ENCODE measurements at places on chromosomes 12 and 14. TPM values are rescaled to one million over a fixed set of nuclear protein-coding genes. Genes with fewer than 3 reads are reported as not detected.

DNA sequence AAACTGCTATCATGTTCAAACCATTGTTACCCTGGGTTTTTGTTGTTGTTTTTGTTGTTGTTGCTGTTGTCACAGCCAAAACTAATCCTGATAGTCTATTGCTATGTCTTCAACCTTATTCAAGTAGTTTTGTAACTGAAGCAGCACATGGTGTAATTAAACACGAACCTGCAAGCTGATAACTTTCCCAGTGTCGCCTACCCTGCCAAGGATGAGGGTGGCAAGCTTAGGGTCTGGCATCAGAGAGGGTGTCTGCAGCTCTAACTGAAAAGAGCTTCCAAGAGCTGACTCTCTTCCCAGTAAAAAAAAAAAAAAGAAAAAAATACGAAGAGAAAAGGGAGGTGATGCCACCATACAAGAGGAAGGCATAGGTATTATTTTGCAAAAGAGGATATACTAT lies 86.3 kb upstream of the BCL2L14 start:
- DNase-seq = no peak

DNA sequence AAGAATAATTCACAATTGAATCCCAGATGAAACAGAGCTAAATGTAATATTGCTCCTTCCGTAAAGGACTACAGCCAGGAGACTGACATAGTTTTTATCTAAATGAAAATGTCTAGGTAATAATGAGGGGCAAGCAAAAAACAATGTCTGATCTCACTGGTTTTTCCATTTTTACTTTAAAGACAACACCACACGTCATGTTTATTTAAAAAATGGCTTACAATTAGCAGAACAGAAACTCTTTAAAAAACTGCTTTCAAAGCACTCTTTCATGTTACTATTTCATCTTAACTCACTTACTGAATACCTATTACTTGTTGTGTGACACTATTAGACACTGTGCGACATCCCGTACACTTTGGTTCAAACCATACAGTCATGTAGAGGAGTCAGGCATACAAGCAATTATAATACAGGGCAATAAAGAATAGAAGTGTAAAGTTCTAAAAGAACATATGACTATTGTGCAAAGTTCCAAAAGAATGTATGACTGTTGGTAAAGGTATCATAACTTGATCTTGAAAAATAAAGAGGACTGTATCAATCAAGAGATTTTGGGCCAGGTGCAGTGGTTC lies 9.1 kb downstream of the BTBD7 start:
- no peak for DNase-seq

- DNase-seq = no peak
These were observed 44.9 kb downstream of the LGMN start for GRCh38 chr14:92703516-92703915.

DNA sequence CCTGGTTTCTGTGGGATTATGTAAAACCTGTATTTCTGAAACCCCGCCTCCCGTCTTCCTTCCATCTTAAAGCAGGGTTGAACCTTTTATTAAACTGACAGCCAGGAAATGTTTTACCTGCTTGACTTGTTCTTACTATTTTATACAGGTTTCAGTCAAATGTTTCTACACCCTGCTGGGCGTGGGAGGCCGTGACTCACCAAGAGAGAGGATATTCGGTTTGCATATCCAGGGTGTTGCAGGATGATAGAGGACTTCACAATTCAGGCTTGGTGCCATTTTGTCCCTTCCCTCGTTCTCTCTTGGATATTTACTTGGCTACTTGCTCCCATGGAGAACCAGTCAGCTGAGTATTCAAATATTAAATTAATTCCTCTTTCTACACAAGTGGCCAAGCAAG lies 69.7 kb downstream of the ARF6 start:
- no peak for DNase-seq

- DNase-seq = no peak
These were observed 286.4 kb upstream of the PRKD1 start for GRCh38 chr14:30214014-30214413.

DNA sequence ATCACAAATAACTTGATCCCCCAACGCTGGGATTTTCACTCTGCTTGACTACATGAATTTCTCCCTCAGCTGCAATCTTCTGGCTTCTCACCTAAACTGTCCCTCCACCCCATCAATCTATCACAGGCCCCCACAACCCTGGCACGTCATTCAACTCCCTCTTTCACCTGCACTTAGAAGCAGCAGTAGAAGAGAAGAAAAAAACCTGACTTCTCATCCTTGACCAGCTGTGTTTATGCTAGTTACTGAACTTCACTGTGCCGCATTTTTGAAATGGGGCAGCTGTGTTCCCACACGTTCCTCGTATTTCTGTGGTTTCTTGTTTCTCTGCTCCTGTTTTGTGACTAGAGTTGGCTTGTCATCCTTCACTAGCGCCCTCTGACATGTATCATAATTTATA lies 35.0 kb downstream of the ITPR2 start:
- DNase-seq = no peak

GRCh38 chr12:50220363-50220995 lies 53.3 kb upstream of the CERS5 start:
- DNase-seq = no peak

- DNase-seq = no peak
These were observed 5.9 kb downstream of the PRPF39 start for GRCh38 chr14:45089813-45090212.

- DNase-seq = no peak
These were observed 54.4 kb upstream of the ETV6 start for GRCh38 chr12:11595080-11595479.

- peak; percentile 43 for DNase-seq
These were observed 41.6 kb upstream of the CAPRIN2 start for GRCh38 chr12:30796313-30796780.

DNA sequence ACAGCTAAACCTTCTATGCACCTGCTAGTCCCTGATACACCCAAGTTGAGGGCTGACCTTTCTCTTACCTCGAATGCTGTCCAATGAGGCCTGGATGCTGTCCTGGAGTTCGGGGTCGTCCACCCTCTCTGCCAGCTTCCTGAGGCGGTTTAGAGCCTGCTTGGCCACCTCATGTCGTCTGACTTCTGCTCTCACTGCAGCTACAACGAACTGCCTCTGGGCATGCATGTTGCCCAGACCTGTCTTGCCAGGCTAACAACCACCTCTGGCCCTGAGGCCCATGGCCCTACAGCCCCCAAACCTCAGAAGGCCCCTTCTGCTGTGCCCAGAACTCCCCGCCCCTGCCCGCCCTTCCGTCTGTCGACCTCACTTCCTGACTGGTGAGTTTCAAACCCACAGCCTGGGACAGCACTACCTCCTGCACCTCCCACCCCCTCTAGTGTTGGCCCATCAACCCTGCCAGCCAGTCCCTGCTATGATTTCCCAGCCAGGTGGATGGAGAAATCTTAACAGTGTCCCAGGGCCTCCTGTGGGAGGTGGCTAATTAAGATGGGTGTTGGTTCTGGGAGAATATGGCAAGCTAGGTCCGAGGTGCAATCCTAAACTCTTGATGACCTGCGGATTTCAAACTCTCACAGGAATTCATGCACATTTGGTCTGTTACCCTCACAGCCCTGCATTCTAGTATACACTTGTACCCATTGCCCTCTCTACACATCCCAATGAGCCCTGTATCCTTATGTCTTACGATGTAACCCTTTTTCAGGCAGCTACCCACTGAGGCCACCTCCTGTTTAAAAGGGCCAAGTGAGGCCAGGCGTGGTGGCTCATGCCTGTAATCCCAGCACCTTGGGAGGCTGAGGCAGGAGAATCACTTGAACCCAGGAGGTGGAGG lies 2.7 kb upstream of the TSPAN31 start:
- DNase-seq = peak; percentile 66

DNA sequence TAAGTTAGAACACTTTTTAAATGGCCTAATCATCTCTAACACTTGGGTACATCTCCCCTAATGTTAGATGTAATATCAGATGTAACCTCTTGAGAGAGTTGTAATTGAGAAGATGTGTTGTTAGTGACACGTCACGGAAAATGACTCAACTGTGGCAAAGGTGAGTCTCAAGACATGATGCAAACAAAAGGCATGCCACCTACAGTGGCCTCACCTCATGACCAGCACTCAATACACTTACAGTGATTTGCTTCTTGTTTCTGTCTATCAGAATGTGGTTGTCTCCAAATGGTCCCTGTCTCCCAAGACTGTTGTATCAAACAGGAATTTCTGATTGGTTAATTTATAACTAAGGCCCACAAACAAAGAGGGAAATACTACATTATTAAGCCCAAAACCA lies 91.2 kb downstream of the SLC25A21 start:
- DNase-seq = no peak

GRCh38 chr12:122518908-122519307 lies 7.8 kb downstream of the RSRC2 start:
- no peak for DNase-seq

- DNase-seq = no peak
These were observed 1111.1 kb downstream of the BCL11B start for GRCh38 chr14:98160901-98161300.

- DNase-seq = no peak
These were observed 2.1 kb upstream of the BLOC1S1 start for GRCh38 chr12:55713721-55714120.

DNA sequence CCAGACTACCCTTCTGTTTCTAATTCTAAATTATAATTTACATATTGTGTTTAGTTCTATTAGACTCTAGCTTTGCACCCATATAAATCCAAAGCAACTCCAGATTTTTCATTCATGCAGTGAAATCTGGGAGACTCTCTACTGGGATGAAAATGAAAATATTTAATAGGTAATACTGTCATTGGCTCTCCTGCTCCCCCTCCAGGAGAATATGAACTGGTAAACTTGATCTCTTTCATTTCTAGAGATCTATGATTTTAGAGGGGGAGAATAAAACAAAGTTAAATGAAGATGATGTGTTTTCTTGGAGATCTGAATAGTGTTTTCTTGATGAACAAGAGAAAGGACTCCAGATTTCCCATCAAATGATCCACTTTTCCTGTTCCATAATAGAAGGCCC lies 104.3 kb upstream of the TMCC3 start:
- no peak for DNase-seq

DNA sequence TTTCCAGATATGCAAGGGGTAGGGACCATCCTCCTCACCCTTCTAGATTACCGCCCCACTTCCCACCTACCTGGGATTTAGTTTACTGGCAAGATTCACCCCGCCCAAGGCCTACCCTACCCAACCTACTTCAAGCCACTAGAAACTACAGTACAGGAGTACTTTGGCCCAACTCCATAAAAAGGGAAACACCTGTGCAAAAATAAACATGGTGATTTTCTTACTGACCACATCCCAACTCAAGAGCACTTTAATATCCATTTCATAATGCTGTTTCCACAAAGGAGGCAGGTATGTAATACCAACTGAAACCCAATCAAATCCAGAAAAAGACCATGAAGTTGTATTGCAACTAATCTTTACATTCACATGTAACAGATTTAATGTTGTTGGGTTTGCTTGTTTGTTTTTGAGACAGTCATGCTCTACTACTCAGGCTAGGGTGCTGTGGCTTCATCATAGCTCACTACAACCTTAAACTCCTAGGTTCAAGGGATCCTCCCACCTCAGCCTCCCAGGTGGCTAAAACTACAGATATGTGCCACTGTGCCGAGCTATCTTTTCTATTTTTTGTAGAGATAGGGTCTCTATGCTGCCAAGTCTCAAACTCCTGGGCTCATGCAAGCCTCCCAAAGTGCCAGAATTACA lies 41.7 kb upstream of the RAP1B start:
- DNase-seq = no peak

DNA sequence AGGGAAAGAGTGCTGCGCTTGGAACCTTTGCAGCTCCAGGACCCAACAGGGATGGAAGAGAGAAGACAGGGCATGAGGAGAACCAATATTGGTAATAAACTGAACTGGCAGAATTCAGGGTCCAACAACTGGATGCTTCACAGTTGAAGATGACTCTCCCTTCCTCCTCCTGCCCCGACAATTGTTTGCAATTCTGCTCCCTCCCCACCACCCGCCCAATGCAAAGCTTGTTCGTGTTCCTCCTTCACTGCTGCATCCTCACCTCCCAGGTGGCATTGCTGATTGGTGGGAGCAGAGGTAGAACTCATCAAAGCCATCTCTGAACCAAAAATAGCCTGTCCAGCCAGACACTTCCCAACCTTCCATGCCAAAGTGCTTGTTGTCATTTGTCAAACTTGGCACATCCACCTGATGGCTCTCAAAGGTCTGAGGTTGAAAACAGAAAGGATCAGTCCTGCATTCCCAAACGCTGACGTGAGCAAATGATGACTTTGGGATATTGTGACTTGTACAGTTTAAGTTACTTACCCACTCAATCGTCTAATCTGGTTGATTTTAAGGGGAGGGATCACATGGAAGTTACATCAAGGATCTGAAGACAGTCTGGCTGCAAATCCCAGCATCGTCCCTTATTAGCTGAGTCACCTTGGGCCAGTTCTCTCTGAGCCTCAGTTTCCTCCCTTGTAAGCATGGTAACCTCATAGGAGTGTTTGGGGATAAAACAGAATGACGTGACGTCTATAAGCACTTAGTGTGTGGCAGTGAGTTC lies 242.6 kb upstream of the CRY1 start:
- DNase-seq = no peak

DNA sequence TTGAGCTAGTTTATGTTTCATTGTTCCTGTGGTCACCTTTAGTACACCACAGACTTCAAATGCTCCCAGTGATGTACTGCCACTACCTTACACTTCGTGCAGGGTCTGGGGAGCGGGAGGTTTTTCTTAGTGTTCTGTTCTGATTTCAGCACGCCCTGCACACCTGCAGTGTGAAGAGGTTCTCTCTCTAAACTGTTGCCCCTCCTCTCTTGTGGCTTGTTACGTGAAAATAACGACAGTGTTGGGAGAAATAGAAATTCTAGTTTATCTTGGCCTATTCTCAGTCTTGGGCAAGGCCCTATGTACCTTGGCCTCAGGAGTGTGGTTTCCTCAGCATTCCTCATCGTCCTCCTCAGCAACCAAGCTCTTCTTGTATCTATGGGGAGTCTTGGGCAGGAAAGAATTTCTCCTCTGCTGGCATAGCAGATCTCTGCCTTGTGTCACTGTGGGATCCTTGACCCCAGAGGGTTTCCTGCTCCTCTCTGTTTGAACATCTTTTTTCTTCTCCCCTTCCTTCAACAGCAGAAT lies 48.6 kb downstream of the EIF2S3B start:
- no peak for DNase-seq

DNA sequence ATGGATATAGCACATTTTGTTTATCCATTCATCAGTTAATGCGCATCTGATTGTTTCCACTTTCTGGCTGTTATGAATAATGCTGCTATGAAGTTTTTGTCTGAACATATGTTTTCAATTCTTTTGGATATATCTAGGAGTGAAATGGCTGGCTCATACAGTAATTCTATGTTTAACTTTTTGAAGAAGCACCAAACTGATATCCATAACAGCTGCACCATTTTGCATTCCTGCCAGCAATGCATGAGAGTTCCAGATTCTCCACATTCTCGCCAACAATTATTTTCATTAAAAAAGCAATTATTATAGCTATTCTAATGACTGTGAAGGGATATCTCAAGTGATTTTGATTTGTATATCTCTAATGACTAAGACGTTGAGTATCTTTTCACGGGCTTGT lies 89.9 kb upstream of the PPP4R3A start:
- DNase-seq = no peak

The HSPB8 gene
- 529 TPM for total RNA-seq

The GPRC5A gene
- total RNA-seq = 2.0 TPM

The RNASE1 gene
- 317 TPM for total RNA-seq

The KRT71 gene
- total RNA-seq = not detected

The CLEC2B gene
- total RNA-seq = 3.7 TPM

The RNFT2 gene
- total RNA-seq = 0.62 TPM

The IAPP gene
- not detected for total RNA-seq

The ASCL1 gene
- not detected for total RNA-seq
